ENCODE measurements at places on chromosomes 11 and 22.

GRCh38 chr11:32262367-32262766, 171.5 kb downstream of the RCN1 start:
- no peak for DNase-seq

DNA sequence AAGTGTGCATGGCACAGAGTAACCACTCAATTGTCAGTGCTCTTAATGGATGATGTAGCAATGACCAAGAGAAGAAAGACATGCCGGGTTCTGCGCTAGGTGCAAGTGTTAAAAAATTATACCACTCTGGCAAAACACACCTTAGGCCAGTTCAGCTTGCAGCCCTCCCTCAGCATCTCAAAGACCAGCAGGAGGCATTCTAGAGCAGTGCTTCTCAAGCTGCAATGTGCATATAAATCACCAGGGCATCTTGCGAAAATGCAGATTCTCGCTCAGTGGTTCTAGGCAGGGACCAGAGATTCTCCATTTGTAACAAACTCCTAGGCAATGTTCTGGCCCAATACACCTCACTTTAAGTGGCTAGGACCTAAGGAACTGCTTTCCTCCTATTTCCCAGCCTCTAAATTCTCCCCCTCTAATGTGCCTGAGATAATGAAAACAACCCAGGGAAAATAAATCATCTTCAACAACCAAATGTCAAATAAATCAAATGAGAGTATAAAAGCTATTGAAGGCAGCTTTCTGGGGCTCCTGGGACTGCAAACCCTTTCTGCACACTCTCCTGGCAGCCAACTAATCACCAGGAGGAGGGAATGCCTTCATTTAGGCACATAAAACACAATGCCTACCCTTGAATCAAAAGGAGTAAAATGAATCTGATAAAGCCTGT, 337.2 kb upstream of the API5 start:
- DNase-seq = no peak

DNA sequence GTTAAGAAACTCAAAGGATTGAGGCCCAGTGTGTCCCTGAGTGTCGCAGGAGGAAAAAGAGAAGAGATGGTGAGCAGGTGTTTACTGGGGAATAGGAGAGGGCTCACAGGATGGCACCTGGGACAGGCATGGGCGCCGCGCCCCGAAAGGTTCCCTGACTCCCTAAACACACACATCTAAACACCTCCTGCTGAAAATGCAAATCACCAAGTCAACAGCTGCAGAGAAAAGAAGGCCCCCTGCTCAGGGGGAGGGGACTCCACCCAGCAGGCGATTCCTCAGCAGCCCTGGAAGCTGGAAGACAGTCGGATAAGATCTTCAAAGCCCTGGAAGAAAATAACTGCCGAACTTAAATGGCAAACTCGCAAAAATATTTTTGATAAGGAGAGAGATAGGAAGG, 377.2 kb downstream of the BRD1 start:
- no peak for DNase-seq

DNA sequence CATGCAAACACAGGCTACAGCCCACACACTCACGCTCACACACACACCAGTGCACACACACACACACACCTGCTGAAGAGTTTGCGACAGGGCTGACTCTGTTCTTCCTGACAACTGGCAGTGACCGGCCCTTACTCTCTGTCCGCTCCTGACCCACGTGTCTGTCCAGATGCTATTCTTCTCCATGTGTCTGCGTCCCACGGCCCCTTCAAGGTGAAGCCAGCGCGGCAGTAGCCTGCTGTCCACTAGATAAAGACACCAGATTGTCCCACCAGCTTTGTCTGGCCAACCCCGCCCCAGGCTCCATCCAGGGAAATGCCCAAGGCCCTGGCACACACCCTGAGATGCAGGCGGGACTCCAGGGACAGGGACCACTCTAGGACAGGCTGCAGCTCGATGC, 713.9 kb downstream of the BRD1 start:
- no peak for DNase-seq

DNA sequence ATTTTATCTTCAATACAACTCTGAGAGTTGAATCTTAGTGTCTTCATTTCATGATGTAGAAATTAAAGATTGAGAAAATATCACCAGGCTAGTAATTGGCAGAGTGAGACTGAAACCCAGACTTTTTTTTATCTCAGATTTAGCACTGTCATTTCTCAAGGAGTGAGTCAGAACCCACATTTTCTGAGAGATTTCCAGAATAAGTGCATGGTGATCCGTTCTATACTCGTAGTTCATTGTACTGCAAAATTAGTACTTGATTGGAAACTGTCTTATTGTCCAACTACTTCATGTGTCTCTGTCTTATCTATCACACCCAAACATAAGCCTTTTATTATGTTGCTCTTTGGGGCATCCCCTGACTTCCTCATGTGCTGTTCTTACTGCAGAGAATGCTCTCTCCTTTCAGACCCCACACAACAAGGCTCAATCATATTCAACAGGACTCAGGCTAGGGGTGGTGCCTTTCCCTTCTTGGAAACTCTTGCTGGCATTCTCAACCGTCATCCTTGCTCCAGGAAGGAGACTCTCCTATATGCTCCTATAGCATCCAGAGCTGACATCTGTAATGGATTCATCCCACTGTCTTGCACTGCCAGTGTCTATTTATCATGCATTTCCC, 76.7 kb upstream of the BLID start:
- no peak for DNase-seq

GRCh38 chr11:65501186-65501471, 2.3 kb downstream of the MALAT1 start:
- no peak for DNase-seq

DNA sequence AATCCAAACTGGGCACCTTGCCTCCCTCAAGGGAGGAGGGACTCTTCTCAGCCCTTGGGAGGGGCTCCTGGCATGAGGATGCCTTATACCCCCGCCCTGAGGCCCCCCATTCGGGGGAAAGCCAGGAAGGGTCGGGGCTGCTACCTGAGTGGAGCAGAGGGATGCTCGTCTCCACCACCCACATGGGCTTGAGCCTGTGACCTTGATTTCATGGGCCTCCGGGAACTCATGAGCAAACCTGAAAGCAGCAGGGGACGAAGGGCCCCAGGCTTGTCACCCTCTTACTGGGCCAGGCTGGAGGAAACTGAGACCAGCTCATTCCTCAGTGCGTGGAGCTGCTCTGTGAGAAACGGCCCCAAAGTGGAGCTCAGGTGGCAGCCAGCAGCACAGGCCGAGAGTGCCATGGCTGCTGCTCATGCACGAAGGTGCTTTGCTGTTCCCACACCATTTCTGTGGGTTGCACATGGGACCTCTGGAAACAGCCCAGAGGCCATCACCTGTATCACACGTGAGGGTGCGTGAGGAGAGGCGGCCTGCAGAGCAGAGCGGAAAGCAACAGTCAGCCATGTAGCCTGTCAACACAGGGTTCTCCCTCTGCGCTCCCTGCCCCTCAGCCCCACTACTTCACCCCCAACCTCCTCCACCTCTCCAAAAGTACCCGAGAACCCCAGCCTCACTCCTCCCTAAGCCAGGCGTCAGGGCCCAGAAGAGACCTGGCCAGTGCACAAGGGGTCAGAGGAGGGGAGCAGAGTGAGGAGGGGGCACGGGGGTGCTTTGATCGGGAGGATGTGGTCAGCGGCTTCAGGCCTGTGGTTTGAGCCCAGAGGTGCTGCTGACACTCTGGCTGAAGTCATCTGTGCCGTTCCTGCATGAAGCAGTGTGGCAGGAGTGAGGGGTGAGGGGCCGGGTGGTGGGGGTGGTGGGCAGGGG, 14.1 kb upstream of the IL2RB start:
- peak; percentile 88 for DNase-seq

GRCh38 chr11:76228071-76228874, 22.0 kb upstream of the WNT11 start:
- no peak for DNase-seq

- no peak for DNase-seq
These were observed 67.9 kb upstream of the API5 start for GRCh38 chr11:43243927-43244326.

GRCh38 chr11:85752890-85753581, 57.9 kb downstream of the SYTL2 start:
- peak; percentile 80 for DNase-seq

DNA sequence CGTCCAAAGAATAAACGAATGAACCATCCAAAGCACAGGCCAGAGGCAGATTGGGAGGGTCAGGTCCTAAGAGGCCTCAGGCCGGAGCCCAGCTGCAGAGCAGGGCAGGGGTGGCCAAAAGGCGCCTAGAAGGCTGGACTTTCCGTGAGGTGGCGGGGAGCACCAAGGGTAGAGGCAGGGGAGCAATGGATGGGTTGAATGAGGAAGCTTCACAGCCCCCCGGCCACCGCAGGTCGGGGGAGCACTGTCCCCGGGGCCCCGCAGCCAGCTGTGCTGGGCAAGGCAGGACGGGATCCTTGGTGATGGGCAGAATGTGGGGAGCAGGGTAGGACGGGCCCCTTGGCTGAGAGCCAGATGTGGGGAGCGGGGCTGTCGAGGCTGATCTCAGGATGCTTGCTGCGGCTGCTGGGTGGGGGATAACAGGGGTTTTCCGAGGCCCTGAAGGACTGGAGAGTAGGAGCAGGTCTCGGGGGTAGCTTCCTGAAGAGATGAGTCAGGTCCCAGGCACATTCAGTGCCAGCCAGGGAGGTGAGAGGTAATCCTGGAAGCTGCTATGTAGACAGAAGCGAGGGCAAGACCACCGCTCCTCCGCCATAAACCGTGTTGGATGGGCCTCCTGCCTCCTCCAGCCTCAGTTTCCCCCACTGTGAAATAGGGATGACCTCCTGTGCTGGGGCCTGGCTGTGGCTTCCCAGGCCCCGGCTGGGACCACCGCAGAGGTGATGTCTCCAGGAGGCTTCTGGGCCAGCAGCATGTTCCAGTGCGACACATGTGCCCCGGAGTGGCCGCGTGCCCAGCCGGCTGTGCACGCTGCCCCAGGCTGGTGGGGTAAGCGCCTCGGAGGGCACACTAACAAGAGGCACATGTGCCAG, 34.6 kb upstream of the KCNQ1OT1 start:
- DNase-seq = no peak

DNA sequence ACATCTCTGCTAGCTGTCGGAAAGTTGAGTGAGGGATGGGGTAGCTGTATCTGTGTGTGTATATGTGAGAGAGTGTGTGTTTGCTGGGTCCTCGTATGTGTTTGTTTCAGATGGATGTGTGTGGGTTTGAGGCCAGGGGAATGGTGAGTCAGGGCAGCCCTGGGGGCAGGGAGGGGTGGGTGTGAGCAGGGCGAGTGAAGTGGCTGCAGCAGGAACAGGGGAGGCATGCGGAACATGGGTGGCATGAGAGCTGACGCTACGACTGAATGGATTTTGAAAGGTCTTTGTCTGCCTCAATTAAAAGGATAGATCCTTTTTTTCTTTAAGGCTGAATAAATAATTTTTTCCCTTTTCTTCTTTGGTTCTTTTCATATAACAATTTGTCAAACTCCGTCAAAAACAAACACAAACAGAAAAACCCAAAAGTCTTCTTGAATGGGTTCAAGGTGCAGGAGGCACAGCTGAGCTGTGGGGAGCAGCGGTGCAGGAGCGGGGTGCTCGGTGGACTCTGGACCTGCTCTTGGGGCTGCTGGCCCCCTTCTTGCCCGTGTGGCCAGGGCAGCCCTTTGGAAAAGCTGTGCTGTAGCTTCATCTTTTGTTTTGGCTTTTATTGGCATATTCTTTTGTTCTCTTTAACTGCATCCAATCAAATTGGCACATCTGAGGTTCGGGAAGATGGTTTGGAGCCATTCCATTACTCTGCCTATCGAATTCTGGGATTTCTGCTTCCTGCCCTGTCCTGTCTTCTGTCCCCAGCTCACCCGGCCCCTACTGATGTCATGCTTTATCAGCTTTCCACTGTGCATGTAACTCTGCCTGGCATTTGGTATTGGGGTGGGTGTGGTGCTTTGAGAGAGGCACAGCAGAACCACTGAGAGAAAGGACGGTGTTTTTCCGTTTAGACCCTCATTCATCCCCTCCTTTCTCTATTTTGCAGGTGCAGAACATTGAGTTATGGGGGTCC, 80.1 kb downstream of the ADAMTS15 start:
- no peak for DNase-seq

DNA sequence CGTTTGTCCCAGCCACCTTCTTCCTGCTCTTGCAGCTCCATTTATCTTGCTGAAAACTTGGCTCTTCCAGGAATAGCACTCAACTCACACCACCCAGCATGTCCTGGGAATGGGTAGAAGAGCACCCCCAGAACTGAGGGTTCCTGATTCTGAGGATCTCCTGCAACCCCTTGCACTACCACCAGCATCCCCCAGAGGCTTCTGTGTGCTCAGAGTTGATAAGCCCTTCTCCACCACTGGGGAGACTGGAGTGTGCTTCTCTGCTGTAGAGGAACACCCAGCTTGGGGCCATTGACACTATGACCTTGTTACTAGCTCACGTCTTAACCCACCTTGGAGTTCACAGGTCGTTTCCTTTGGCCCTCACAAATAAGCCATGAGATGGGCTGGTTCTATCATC, 121.0 kb downstream of the GRIK4 start:
- no peak for DNase-seq

GRCh38 chr11:83159902-83160865, 3.3 kb downstream of the PCF11 start:
- no peak for DNase-seq

DNA sequence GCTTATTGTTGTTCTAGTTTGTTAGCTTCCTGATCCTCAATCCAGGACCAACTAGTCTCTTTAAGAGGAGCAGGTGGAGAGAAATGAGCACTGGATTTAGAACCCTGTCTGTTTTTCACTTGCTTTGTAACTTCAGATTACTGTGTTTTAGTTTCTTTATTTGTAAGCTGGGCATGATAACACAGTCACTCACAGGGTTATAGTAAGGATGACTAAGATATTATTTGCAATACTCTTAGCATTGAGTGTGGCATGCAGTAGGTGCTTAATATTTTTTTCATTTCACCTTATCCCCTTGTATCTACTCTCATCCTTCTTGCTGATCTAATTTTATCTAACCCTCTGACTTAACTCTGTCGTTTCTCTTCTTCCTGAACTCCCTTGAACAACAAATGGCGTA, 33.8 kb downstream of the DNHD1 start:
- no peak for DNase-seq

DNA sequence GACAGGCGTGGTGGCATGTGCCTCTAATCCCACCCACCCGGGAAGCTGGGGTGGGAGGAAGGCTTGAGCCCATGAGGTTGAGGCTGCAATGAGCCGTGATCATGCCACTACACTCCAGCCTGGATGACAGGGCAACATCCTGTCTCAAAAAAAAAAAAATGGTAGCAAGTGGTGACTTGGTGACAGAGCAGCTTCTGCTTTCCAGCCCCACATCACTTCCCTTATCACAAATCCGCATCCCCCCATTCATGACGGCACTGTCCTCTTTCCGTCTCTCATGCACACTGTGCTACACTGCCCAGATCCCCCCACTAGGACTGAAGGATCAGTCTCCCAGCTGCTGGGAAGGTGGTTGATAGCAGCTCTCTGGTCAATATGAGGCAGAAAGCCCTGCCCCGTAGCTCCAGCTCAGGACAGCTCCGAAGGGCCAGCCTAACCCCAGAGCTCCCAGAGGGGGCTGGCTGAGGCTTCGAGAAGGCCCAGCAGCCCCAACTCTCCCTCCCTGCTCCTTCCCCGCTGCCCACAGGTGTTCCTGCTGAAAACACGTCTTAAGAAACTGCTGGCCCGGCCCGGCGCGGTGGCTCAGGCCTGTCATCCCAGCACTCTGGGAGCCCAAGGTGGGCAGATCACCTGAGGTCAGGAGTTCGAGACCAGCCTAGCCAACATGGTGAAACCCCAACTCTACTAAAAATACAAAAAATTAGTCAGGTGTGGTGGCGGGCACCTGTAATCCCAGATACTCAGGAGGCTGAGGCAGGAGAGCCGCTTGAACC, 15.9 kb downstream of the PGA5 start:
- DNase-seq = no peak

Measured in stimulated activated naive CD8-positive, alpha-beta T cell treated with anti-CD3 and anti-CD28 coated beads, Interleukin-15, amount 100 ng/mL, for 72 hours (primary cell).